Renal cortical epithelial cell (primary cell): ENCODE measurements at places on chromosomes 11 and 22. TPM values are rescaled to one million over a fixed set of nuclear protein-coding genes. Genes with fewer than 3 reads are reported as not detected.

- peak; percentile 65 for DNase-seq
Measured at GRCh38 chr11:19419808-19420207, 179.1 kb upstream of the E2F8 start.

GRCh38 chr11:9143721-9144120 lies 52.3 kb upstream of the SCUBE2 start:
- DNase-seq, result no peak

DNA sequence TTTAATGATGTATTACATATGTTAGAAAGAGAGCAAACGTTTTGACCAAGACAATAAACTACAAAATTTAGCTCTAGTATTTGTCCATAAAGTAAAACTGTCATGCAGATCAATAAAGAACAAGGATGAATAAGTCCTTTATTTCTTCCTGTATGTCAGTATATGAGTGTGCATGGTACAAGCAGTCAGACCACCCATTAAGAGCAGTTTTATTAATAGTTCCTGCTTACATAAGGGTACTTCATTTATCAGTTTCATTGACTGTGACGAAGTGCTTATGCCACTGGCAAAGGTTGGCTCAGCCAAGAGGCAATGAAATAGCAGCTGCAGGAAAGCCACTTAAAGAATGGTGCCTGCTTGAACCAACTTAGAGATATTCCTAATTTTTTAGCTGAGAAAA lies 913.0 kb upstream of the CNTN5 start:
- DNase-seq, result no peak

GRCh38 chr11:44731685-44732430 lies 5.1 kb downstream of the TSPAN18 start:
- no peak for DNase-seq

DERL3 gene
- total RNA-seq, result 0.17 and 0.30 TPM in 2 replicates
